Hypothalamus (tissue), 51 donors: ENCODE measurements at places on chromosomes 3 and 15.
A peak's percentile ranks its signal among the peaks of the same experiment; 100 is the strongest.

GRCh38 chr3:141112686-141113297, 61.6 kb downstream of the SPSB4 start:
- DNase-seq: no peak

DNA sequence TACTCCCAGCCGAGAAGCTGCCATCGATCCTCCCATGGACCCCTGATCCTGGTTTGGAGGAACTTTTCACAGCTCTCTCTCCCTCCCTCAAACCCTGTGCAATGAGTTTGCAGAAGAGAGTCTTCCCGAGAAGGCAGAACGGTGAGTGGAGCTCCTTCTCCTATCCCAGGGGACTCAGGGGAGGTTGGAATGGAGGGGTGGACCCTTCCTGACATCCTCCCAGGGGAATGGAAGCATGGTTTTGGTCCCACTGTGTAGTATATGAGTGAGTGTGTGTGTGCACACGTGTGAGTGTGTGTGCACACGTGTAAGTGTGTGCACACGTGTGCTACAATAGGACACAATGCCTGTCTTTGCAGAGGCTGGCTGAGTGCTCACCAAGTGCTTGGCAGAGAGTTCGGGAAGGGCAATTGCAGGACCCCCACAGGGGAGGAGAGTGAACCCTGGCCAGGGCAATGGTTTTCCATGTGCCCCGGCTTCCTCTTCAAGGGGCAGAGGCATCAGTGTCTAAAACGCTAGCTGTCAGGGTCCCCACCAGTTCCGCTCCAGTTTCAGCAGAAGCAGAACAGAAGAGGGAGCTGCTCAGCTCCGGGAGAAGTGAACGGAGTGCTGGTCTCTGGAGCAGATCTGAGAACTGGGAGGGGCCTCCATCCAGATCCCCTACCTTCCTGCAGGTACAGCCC, 13.8 kb upstream of the IL16 start:
- DNase-seq: peak; percentile 13

- no peak for DNase-seq
Measured at GRCh38 chr15:78999636-79000035, 54.8 kb upstream of the CTSH start.

GRCh38 chr3:170603770-170604510, 18.1 kb upstream of the SLC7A14 start:
- no peak for DNase-seq

DNA sequence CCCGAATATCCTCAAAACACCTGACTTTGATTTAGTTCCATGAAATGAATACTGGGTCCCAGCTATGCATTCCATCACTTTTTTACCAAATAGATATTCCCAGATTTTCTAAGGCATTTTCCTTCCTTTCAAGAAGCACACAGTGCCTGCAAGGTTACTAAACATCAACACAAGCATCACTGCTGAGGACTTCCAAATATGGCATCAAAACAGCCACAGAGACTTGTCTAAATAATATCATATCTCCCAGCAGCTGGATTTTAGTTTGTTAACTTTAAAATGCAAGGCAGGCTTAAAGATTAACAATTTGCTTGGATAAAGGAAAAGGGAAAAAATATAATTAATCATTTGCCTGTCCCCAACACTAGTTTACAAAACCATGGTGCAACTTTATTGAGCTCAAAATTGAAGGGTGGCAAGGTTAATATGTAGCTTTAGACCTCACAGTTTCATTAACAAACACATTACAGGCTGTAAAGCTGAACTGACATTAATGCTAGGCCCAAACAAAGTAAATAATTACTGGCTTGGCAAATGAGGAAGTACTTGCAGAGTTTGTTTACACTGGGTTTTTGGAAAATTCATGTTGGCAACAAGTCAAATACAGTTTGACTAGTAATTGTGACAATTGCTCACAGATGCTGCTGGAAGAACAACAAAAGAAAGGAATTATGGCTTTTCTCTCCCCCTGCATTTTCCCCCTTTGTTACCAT, 401.7 kb upstream of the CDIN1 start:
- DNase-seq: no peak

- no peak for DNase-seq
Measured at GRCh38 chr3:129952556-129953355, 21.8 kb upstream of the TRH start.

DNA sequence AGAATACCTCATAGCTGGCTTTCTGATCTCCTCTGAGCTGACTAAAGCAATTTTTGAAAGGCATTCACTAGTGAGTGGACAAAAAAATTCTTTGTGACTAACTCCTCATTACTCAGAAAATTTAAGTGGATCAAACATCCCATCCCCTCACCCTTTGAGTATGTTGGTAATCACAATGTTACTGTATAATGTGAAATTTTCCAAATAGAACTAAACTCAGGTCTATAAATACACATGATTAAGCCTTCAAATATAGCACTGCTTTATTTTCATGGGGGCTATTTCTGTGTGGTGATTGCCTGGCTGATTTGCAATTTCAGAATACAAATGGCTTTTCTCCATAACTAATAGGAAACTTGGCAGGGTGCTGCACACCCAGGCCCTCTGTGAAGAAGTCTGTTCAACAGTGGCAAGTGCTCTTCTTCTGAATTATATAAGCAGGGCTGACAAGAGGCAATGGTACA, 45.9 kb upstream of the ACTC1 start:
- DNase-seq: no peak
